ENCODE measurements at places on chromosomes 12 and 14.
A peak's percentile ranks its signal among the peaks of the same experiment; 100 is the strongest.

GRCh38 chr12:111846016-111846415 is 4.0 kb downstream of the MAPKAPK5 start:
- DNase-seq, result no peak

- DNase-seq, result no peak
Observed at GRCh38 chr14:95831468-95831867, 45.2 kb upstream of the TUNAR start.

DNA sequence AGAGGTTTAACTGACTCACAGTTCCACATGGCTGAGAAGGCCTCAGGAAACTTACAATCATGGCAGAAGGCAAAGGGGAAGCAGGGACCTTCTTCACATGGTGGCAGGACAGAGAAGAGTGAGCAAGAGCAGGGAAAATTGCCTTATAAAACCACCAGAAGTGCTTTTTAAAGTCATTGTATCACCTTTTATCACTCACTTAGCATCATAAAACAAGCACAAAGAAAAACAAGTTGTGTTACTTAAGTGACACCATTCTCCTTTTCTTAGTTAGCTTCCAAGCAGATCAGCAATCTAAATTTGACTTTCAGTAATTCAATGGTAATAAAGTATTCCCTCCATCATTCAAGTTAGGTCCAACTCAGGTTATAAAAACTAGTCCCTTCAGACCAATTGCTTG is 28.5 kb downstream of the OSBPL8 start:
- no peak for DNase-seq

DNA sequence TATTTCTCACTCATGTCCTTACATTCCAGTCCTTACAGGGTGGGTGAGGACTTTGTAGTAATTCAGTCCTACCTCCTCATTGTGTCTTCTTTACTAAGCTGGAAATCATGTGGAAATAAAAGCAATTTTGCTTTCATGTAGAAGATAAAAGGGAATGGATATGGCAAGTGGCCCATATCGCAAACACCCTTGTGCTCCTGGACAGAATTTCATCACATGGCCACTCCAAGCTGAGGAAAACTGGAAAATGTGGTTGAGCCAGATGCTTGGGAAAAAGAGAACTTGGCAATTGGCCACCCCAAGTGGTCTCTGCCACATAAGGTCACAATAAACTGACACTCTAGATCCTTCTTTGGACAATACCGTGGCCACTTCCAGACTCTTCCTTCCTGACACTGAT is 64.2 kb upstream of the IFNG-AS1 start:
- DNase-seq, result no peak

DNA sequence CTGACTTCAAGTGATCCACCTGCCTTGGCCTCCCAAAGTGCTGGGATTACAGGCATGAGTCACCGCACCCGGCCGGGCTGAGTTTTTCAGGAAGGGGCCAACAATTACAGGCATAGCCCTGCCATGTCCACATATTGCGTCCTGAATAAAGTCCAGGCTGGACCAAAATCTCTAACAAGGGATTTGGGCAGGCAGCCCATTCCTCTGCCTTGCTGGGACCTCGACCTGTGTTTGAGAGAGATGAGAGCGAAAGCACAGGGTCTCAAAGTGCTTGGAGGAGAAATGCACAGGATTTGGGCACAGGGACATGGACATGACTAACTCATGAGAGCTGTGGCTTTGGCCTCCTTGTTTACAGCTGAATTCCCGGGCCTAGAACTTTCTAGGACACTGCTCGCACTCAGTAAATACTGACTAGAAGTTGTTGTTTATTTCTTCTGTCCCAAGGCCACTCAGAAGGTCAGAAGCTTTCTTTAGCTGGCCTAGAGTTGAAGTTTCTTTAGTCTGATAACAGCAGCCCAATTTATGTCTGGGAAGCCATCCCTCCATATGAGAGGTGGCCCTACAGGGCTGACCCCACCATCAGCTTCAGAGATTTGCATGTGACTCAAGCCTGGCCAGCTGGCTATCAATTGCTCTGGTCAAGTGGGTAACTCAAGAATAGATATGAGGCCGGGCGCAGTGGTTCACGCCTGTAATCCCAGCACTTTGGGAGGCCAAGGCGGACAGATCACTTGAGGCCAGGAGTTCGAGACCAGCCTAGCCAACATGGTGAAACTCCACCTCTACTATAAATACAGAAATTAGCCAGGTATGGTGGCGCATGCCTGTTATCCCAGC is 11.7 kb downstream of the CAMKK2 start:
- no peak for DNase-seq

GRCh38 chr12:62332598-62332997 is 72.4 kb downstream of the USP15 start:
- no peak for DNase-seq

DNA sequence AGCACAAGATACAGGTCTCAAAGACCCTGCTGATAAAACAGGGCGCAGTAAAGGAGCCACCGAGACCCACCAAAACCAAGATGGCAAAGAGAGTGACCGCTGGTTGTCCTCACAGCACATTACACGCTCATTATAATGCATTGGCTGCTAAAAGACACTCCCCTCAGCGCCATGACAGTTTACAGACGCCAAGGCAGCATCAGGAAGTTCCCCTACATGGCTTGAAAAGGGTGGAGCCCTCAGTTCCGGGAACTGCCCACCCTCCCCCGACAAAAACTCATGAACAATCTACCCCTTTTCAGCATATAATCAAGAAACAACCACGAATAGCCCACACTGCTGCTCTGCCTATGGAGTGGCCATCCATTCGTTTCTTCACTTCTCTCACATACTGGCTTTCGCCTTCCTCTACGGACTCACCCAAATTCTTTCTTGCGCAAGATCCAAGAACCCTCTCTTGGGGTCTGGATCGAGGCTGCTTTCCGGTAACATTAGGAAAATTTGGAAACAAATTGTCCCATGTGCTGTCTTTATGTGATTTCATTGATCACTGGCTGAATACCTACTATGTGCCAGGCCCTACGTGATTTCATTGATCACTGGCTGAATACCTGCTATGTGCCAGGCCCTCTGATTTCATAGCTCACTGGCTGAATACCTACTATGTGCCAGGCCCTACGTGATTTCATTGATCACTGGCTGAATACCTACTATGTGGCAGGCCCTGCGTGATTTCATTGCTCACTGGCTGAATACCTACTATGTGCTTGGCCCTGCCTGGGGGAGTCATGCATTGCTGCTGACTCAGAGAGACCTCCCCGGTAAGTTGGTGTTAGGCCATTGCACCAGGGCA is 126.4 kb downstream of the PIWIL1 start:
- no peak for DNase-seq

- DNase-seq, result no peak
Observed at GRCh38 chr12:105523164-105524057, 192.9 kb downstream of the C12orf75 start.

DNA sequence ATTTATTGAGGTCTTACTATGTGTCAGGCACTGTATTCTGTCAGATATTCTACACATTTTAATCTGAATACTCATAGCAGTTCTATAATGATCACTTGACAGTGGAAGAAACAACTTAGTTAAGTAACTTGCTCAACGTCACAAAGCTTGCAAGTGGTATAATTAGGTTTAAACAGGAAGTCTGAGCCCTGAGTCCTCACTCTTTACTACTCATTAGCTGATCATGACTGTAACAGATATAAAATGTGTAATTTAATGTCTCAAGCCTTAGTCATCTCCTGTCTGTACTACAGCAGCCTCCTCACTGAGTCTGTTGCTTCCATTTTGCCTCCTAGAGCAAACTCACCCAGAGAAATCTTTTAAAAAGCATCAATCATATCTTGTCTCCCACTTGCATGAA is 38.9 kb downstream of the PPP4R4 start:
- no peak for DNase-seq

DNA sequence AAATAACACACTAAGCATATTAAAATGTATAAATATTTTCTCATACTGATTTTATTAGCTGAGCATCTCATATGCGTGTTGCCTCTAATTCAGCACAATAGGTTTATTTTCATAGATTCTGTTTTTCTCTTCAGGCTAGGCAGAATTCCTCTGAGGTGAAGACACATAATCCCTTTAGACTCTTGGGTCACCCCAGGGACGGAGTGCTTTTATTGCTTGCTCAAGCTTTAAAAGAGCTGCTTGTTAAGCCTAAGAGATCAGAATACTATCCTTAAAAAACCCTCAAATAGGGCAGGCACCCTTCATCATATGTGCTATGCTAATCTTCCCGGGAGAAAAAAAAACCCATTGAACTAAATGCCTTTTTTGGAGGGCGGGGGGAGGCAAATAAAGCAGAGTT is 390.1 kb downstream of the KCNH5 start:
- no peak for DNase-seq

DNA sequence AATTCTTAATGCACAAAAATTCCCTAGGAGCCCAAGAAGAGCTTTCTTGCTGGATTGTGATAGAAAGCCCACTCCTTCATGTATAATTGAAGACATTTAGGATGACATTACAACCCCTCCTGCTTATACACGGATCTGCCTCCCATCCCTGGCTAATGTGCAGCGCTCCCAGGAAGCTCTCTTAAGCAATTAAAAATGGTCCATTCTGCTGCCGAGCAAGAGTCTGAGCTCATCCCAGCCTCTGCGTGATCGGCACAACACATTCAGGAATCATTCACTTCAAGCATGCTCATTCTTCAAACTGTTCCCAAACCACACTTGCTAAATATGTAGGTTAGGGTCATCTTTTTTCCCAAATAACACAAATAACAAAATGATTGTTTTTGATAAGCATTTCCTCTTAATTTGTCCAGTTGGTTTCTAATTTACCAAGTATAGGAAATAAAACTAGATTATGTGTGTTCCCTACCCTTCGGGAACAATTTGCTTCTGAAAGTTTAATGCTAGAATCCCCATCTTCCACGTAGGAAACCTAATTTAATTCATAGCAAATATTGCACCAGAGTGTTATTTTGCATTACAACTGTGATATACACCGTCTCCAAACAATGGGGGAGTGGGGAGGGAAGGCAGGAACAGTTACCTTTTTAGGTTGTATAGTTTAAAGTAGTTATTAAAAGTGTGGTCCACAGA is 17.3 kb upstream of the TMEM233 start:
- no peak for DNase-seq

- DNase-seq, result no peak
Observed at GRCh38 chr12:115886666-115887065, 390.8 kb downstream of the MED13L start.

DNA sequence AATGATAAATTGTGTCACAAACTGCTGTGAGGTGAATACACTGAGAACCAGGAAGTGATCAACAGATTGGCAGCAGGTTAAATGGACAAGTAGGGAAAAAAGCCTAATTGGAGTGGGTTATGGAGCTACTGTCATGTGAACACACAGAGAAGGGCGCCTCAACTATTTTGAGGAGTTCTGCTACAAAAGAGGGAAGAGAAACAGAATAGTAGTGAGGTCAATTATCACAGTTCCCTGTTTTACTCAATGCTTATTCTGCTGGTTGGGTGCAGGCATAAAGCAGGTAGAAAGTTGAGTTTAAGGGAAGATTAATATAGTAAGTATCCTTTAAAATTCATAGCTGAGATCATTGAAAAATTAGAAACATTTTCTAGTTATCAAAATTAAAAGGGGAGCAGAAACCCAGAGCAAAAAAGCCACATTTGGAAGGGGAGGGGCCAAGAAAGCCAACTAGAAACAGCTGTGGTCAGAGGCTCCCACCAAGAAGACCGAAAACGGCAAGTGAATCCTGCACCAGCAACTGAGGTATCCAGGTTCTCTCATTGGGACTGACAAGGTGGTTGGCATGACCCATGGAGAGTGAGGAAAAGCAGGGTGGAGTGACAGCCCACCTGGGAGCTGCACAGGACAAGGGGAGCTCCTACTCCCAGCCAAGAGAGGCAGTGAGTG is 105.7 kb downstream of the ZC3H14 start:
- no peak for DNase-seq

DNA sequence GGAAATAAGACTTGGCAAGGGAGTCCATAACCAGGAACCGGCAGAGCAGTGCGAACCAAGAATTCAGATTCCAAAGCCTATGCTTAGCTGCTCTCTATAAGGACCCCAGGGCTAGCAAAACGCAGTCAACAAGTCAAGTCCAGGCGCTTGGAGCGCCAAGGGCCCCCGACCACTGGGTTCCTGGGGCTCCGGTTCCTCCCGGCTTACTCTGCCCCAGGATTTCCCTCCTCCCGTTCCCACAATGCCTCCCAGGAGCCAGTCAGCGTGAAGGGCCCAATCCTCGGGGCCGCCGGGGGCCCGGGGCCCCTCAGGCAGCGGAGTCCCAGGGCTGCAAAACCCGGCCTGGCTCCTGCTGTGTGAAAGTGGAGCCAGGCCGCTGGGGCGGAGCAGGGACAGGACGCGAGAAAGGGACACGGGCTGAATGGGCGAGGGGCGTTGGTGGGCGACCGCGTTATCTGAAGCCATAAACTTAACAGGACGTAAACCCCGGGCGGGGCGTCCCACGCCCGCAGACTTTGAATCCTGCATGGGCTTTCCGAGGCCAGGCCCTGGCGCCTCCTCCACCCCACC is 1.5 kb downstream of the KRT8 start:
- DNase-seq, result peak; percentile 80

DNA sequence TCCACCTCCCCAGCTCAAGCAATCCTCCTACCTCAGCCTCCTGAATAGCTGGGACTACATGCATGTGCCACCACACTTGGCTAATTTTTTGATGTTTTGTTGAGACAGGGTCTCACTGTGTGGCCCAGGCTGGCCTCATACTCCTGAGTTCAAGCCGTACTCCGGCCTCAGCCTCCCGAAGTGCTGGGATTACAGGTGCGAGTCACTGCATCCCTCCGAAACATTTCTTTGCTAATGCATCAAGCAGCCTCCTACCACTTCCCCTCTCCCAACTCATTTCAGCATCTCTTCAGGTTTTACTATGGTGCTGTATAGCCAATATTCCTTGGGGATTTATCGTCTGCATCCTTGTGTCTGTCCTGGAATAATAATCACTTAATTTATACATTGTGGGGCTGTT is 2.3 kb upstream of the SLC22A17 start:
- no peak for DNase-seq

DNA sequence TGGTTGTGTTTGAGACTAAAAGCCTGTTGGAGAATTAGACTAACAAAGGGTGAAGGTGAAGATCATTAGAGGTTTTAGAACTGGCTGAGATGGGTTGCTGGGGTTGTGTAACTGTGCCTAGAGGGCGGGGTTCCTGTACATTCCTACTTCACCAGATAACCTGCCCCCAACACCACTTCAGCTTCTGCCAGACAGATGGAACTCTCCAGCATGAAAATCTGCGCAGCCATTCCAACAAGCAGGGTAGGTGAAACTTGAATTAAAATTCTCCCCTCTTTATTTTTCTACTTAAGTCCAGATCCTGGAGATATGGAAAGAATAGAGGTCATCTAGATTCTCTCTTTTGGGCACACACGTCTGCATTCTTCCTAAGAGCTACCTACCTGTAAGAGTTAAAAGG is 6.0 kb downstream of the FOXG1 start:
- DNase-seq, result no peak

DNA sequence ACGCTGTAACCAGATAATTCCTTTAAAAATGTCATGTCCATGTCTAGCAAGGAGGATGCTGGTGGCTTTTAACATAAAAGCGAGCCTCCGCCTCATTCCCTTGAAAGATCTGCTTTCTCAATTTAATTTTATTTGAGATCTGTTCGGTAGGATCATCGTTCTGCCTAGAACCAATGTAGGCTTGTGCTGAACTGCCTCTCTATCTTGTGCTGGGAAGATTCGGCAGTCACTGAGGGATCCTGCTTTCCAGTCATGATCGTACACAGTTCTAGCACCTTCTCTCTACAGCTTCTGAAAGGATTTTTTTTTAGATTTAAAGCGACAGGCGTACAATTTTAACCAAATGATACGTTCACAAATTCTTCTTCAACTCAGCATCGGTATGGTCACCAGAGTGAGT is 54.3 kb downstream of the PEBP1 start:
- peak; percentile 12 for DNase-seq

Measured in neural crest cell (in vitro differentiated cells).